Aorta (tissue), 5 donors: ENCODE measurements at places on chromosomes 4 and X. TPM values are rescaled to one million over a fixed set of nuclear protein-coding genes. Genes with fewer than 3 reads are reported as not detected.
A peak's percentile ranks its signal among the peaks of the same experiment; 100 is the strongest.

DNA sequence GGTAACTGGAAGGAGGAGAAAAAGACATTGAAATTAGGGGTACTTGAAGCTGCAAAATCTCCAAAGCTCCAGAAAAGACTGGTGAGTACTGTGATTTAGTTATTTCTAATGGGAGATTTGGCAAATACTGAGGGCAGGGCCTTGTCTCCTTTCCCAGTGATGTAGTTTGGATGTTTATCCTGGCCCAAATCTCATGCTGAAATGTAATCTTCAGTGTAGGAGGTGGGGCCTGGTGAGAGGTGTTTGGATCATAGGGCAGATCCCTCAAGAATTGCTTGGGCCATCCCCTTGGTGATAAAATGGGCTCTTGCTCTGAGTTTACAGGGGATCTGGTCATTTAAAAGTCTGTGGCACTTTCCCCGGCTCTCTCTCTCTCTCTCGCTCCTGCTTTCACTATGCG is 33.1 kb upstream of the GK start:
- DNase-seq = no peak

DNA sequence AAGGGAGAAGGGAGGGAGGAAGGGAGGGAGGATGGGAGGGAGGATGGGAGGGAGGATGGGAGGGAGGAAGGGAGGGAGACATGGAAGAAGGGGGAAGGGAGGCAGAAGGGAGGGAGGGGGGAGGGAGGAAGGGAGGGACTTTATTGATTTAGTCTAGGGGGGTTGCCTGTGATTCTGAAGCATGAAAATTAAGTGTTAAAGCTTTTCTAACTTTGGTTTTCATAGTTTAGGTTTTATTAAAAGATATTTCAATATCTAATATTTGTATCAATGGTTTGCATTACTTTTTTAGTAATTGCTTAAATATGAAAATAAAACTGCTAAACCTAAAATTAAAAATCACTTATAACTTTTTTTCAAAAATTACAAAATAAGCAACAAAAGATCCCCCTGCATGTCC is 2.4 kb downstream of the PALLD start:
- DNase-seq = no peak

DNA sequence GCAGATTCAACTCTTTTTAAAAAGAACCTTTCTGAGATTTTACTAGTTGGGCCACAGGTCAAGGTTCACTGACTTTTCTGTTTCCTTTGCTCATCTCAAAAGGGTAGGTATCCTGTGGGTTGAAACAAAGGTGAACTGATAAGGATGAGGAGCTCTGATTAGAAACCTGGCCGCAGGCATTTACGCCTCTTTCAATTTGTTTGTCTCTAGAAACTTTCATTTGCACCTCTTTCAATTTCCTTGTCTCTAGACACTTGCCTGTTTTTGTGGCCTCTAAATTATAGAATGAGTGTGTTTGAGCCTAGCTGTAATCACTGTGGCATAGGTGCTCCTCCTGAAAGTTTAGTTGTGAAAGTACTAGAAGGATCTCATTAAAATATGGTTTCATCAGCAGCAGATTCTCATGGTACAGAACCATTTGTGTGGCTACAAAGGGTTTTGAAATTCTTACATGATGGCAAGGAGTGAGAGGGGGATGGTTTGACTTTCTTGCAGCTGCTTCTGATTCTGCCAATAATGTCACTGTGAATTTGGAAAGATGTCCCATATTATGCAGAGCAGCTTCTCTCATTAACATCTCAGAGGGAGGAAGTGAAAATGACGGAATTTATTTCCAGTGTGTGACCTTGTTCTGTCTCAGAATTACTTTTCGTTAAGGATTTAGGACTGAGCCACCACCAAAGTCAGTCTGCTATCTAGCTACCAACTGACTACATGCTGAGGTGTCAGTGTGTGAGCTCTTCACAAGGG is 142.2 kb downstream of the SH2D1A start:
- no peak for DNase-seq

The RAB33A gene
- total RNA-seq = 0.69 TPM

GRCh38 chr4:147740176-147740575 is 8.3 kb downstream of the ARHGAP10 start:
- no peak for DNase-seq

DNA sequence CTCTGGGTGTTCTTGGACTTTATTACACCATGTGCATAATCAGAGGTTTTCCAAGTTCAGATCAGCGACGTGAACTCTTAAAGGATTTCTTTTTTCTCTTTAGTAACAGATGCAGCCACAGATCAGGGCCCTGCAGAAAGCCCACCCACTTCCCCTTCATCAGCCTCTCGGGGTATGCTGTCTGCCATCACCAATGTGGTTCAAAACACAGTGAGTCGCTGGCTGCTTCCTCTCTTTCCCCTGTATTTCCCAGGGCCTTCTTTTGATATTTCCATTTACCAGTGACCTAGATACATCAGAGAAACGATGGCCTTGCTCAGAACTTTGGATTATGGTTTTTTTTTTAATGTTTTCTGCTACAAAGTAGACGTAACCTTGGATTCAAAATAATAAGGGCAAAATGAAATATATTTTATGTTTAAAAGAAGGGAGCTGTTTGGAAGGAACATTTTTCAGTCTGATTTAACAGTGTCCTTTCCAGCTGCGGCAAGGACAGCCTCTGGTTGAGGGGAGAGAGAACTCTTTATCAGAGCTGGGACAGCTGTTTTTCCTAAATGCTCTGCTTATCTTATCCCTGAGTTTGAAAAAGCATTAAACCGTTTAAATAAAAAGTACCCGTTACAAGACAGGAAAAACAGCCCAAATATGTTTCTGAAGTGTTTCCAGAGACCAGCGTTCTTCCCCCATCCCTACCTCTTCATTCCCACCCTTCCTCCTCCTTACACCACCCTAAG is 38.2 kb downstream of the FAM114A1 start:
- no peak for DNase-seq

- peak; percentile 86 for DNase-seq
Measured at GRCh38 chr4:152106113-152106763, 345.4 kb upstream of the GATB start.

- DNase-seq = no peak
Measured at GRCh38 chr4:158046345-158046744, 126.5 kb downstream of the GASK1B start.
